ENCODE measurements at places on chromosomes 1 and 21.

- DNase-seq, result no peak
These were observed 21.5 kb upstream of the FMN2 start for GRCh38 chr1:240070188-240070587.

DNA sequence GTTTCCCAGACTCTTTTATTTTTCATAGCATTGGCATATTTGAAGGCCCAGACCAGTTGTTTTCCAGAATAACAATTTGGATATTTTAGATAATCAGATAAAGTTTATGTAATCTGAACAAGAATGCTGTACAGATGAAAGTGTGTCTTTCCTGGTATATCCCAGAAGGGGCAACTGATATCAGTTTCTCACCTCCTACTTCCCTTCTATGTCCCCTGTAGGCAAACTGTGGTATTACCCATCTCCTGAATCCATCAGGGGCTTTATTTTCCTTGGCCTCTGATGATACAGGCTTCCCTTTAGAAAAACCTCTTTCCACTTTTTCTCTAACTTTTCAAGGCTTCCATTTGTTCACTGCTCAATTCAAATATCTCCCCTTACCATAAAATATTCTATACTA is 87.5 kb upstream of the RGS1 start:
- DNase-seq, result no peak

DNA sequence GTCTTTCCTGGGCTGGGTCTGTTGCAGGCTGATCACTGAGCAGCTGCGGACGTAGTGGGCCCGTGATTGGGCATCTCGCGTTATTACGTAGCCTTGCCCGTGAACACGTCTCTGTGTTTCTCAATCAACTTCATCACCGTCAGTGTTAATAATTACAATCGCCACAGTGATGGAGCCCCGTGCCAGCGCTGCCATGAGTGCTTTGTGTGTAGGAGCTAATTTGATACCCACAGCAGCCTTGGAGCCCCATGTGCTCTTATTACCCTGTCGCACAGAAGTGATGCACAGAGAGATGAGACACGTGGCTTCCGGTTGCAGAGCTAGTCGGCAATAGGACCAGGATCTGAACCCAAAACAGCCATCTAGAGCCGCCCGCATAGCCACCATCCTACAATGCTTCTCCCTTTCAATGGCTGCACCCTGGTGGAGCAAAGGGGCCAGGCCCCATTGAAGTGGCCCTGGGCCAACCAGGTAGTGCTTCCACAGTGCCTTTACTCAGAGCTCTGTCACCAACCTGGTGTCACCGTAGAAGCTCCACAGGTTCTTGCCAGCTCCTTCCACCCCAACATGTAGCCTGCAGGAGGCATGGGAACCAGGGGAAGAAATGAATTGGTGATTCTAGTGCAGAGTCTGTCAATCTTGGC is 398.5 kb upstream of the VAMP3 start:
- no peak for DNase-seq

DNA sequence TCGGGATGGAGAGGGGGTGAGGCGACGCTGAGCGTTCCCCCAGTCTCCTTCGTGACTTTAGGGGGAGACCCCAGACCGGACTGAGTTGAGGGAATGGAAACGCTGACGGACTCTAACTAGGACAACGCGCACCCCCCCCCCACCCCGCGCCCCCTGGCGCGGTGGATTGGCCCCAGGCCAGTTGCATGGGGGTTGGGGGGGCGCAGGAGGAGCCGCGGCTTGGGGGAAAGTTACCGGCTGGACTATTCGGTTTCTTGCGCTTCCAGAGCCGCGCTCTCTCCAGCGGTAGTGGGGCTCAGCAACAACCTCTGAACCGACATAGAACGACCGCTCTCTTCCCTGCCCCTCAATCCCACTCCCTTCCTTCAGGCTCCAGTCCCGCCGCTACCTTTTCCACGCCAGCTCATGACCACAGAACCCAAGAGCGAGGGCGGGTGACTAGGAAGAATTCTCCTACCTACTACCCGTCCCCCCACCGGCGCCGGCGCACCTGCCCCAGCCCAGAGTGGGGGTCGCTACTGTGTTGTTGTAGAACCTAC is 694 bp downstream of the ZBTB7B start:
- DNase-seq, result no peak

GRCh38 chr1:94646141-94646643 is 104.6 kb upstream of the F3 start:
- no peak for DNase-seq

DNA sequence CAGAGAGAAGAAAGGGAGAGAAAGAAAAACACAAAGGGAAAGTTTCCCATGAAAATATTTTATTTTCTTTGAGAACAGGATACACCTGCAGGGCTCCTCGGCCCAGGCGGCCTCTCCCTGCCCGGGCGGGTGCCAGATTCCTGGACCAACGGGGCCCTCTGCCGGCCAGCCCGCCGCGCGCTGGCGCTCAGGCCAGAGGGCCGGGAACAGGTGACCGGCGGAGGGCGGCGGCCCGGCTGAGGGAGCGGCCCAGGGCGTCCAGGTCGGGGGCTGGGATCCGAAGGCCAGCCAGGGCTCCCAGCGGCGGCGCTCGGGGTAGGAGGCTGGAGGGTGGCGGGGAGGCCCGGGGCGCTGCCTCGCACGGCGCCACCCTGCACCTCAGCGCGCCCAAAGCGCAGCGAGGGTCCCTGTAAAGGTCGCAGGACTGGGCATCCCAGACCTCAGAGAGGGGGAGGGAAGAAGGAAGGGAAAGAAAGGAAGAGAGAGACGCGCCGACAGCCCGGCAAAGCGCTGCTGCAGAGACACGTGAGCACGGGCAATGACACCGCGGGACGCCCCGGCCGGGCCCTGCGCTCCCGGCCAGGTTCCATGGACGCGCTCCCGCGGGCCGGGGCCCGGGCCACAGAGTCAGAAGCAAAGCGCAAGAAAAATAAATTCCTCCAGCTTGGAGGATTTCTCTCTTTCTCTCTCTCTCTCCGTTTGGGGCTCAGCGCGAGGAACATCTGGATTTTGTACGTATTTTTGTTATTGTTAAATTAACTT is 927 bp downstream of the WNT9A start:
- DNase-seq, result peak; percentile 36

DNA sequence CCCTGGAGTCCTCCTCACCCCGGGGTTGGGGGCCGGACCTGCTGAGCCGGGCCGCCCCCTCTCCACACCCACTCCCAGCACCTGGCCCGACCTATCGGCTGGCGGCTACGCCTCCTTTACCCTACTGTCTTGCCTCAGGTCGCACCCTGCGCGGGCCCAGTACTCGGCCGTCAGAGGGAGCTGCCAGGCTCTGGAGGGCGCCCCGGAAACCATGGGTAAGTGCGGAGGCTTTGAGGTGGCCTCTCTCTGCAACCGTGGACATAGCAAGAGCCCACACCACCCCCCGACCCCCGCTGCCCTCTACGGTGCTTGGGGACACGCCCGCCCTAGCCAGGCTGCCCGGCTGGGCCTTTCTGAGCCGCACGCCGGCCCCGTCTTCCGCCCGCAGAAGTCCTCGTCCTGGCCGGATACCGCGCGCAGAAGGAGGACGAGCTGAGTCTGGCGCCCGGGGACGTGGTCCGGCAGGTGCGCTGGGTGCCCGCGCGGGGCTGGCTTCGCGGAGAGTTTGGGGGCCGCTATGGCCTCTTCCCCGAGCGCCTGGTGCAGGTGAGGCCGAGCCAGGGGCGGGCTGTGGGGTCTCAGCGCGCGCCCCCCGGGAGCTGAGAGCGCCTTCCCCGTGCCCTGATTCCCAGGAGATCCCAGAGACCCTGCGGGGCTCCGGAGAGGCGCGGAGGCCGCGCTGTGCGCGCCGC is at the start of gene SH3D21:
Gene SH3D21, plus strand, starts transcription at position 159 of the 692 bp plus-strand sequence. Its CDS starts 53 bp downstream, at position 212.
- DNase-seq, result peak; percentile 45

DNA sequence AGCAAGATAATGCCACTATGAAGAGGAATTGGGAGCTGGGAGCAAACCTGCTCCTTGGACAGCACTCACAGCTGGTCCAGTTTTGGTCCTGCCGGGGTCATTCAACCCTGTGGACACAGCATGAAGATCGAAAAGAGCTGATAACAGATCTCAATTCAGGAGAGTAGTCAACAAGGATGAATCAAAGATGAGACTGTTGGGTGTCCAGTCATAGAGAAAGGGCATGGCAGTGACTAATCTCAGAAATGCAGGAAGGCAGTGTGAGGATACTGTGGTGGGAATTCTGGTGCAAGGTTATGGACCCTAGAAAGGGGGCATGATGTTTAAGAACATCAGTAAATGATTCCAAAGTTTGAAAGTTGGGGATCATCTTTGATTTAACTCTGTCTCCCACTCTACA is 261.4 kb upstream of the ZP4 start:
- DNase-seq, result no peak

- no peak for DNase-seq
These were observed 28.7 kb downstream of the NPHS2 start for GRCh38 chr1:179547021-179547535.

DNA sequence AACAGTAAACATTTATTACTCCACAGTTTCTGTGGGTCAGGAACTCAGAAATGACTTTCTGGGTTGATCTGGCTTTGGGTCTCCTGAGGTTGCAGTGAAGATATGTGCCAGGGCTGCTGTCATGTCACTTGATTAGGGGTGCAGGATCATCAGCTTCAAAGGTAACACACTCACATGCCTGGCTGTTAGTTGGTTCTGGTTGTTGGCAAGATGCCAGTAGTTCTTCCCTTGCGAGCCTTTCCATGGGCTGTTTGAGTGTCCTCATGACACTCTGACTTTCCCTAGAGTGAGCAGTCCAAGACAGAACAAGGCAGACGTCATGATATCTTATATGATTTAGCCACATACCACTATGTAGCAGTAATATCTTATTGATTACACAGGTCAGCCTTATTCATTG is 1.8 kb downstream of the SWT1 start:
- peak; percentile 25 for DNase-seq

DNA sequence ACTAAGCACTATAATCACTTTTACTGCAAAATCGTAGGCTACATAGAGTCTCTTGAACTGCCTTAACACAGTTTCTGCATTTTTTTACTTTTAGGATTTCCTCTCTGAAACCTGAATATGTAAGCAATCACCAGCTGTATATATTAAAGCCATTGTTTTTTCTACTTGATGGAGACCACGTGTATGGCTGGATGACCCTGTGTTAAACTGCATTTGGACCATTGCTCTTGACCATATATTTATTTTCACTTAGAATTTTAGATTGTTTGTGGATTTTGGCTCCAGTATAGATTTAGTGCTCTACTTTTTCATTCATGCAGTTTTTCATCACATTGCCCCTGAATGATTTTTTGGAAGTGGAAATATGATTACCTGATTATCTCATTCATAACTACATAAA is 320.5 kb upstream of the SGIP1 start:
- DNase-seq, result no peak

GRCh38 chr1:177517546-177517945 is 346.8 kb downstream of the BRINP2 start:
- DNase-seq, result no peak

GRCh38 chr1:227742738-227743715 is 7.8 kb downstream of the SNAP47 start:
- DNase-seq, result no peak

DNA sequence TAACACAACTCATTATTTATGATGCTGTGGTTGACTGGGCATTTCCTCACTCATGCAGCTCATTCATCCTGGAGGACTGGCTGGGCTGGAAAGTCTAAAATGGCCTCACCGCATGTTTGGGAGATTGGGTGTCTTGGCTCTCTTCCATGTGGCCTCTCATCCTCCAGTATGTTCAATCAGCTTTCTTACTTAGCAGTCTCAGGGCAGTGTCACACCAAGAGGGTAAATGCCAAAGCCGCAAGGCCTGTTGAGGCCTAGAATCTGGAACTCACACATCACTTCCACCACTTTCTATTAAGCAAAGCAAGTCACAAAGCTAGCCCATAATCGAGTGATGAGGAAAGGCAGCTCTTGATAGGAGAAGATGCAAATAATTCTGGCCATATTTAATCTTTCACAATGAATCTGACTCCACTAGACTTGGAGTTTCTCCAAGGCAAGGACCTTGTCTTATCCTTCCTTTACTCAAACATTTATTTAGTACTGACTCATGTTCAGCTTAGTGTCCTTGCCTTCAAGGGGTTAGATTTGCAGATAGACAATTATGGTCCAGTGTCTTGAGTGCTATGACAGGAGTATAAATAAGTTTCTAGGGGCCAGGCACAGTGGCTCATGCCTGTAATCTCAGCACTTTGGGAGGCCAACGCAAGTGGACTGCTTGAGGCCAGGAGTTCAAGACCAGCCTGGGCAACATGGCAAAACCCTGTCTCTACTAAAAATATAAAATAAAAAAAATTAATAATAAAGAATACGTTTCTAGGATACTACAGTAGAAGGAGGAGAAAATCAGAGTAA is 45.1 kb downstream of the TMEM53 start:
- no peak for DNase-seq

- no peak for DNase-seq
These were observed 148.4 kb downstream of the CD247 start for GRCh38 chr1:167369933-167370332.

DNA sequence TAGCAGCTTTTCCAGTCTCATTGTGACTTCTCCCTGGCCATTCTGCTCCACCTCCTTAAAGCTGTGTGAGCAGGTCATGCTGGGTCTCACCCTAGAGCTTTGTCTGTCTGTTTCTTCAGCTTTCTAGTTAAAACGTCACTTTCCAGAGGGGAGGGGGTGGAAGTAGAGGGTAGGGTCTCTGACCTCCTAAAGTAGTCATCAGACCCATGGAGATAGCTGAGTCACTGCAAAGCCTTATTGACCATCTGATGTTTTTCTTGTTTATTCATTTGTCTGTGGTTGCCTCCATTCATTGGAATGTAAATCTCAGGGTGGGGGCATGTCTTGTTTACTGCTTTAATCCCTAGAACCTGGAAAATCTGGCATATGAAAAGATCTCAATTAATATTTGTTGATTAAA is 52.7 kb downstream of the ELF3 start:
- DNase-seq, result no peak

DNA sequence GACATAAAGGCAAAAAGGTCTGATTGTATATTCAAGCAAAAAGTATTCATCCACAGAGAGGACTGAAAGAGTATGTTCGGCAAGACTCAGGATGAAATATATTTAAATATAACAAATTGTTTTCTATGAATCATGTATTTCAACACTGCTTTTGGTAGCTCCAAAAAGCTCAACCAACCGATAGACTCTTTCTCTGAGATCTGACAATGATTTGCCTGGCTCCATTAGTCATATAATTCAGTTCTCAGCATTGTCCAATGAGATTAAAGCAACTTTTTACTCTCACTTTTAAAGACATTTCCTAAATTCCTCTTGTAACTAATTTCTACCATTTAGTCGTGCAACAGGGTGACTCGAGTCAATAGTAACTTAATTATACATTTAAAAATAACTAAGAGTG is 319.1 kb upstream of the GREM2 start:
- no peak for DNase-seq

- no peak for DNase-seq
These were observed 114.8 kb downstream of the LRRIQ3 start for GRCh38 chr1:74083128-74083527.

GRCh38 chr21:15249285-15249993 is 184.6 kb upstream of the NRIP1 start:
- DNase-seq, result no peak

DNA sequence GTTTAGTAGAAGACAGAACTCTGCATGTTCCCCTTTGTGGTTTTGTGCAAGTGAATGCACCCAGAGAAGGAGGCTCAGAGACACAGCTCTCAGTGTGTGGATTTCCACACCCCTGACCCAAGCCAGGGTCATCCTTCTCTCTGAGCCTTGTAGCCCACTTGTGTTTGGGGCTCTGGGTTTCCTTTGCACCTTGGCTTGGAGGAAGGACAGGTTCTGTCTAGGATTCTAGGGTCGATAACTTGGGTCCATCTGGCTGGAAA is 27.2 kb downstream of the MYOG start:
- no peak for DNase-seq

- no peak for DNase-seq
These were observed 43.7 kb downstream of the ST7L start for GRCh38 chr1:112575154-112575804.

Data from NCI-H2227 treated with DMSO at 0.1 percent for 48 hours (cell line).